Cardiac muscle cell (in vitro differentiated cells and primary cell): ENCODE measurements at places on chromosomes 1 and 21. TPM values are rescaled to one million over a fixed set of nuclear protein-coding genes. Genes with fewer than 3 reads are reported as not detected.

DNA sequence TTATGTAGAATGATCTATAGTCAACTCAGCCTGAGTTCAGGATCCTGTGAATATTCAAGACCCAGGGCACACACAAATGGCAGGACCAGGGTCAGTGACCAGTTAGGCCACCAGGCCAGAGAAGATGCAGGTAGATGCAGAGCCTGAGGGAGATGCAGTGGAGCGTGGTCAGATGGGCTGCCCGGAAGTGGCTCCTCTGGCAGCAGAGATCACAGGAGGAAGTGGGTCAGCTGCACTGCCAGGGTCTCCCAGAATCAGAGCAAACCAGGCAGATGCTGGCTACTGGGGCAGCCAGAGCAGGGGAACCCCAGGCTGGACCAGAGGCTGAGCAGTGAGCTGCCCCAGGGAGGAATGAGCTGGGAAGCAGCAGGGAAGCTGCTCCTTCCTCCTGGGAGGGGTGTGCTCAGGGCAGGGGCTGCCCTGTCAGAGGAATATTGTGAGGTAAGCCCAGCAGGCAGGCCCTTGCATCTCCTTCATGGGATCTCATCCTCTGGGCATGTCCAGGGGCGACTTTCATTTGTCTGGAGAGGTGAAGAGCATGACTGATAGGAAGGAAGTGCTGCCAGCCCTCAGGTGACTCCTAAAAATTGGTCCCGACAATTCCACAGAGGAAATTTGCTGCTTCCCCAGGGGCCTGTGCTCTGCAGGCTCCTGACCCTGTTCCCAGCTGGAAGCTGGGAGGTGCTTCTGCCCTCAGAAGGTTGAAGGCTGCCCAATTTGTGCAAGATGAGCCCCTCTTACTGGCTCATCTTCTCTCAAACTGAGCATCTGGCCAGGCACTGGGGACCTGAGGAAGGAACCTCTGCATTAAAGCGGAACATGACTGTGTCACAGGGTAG lies 49.3 kb downstream of the STUM start:
- no peak overlapping the region for H3K4me3 ChIP-seq
- DNase-seq, result no peak
- H3K36me3 ChIP-seq, result no peaks in the 10 kb centered on the region
- H3K27me3 ChIP-seq, result no peaks in the 10 kb centered on the region

- no peaks in the 10 kb centered on the region for H3K4me1 ChIP-seq
- H3K36me3 ChIP-seq, result no peaks in the 10 kb centered on the region
- H3K4me3 ChIP-seq, result no peak overlapping the region
- H3K27ac ChIP-seq, result no peak overlapping the region
- no peak for DNase-seq
- no peaks in the 10 kb centered on the region for H3K27me3 ChIP-seq
These were observed 124.9 kb downstream of the DMRTB1 start for GRCh38 chr1:53583868-53584776.

RGS7 gene
- total RNA-seq, result not detected in 2 replicates

LCK gene
- total RNA-seq, result 0.18 TPM in 1 of 2 replicates, not detected in the other

PLA2G2D gene
- total RNA-seq, result not detected in 2 replicates
